ENCODE measurements at places on chromosomes 12 and 14.

DNA sequence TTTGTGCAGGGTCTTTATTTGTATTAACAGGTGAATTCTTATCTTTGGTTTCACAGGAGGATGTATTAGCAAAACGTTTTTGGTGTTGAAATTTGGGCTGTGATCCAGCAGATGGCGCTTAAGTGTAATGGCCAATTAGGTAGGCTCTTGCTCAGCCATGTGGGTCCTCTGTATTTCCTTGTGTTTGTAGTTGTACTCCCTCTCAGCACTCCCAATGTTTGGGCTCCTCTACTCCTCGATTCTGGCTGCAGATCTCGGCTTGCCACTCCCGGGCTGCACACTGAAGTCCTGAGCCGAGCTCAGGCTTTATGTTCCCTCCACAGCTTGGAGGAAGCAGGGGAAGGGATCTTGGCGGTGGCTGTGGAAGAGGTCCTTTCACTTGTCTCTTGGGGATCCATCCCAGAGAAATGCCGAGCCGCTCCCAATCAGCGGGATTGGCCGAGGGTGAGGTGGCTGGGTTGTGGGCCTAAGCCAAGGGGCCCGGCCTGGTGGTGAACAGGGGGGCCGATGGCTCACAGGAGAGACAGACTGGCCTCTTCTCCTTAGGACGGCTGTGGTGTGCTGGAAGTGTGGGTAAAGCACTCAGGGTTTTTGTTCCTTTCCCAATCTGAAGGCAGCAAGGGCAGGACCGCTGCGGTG is 133.7 kb downstream of the AEBP2 start:
- DNase-seq: no peak

DNA sequence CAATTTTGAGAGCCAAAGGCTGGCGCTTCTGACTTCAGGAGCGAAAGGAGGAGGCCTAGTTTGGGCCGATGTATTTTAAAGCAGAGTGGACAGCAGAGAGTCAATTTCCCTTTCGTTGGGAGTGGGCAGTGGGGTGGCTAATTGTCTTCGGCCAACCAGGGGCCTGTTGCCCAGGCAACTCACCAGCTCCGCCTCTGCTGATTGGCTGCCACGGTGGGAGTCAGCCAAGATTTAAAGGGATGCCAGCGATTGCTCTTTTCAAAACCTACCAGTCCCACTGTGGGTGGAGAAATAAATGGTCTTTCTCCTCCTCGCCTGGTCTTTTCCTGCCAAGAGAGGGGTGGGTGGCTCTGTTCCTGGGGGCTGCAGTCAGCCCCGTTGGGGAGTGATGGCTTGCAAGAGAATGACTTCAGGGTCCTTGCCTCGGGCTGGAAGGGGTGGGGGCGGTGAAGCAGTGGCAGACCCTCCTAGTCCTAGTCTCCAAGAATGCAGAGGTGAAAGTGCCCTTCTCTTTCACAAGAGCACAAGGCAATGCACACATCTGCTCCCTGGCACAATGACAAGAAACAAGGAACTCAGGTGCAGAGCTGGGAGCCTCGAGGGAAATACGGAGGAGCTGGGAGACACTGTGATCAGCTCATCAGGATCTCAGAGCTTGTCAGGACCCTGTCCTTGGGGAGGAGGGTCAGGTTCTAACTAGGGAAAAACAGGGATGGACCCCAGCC is 37.7 kb downstream of the RASAL1 start:
- peak; percentile 59 for DNase-seq

DNA sequence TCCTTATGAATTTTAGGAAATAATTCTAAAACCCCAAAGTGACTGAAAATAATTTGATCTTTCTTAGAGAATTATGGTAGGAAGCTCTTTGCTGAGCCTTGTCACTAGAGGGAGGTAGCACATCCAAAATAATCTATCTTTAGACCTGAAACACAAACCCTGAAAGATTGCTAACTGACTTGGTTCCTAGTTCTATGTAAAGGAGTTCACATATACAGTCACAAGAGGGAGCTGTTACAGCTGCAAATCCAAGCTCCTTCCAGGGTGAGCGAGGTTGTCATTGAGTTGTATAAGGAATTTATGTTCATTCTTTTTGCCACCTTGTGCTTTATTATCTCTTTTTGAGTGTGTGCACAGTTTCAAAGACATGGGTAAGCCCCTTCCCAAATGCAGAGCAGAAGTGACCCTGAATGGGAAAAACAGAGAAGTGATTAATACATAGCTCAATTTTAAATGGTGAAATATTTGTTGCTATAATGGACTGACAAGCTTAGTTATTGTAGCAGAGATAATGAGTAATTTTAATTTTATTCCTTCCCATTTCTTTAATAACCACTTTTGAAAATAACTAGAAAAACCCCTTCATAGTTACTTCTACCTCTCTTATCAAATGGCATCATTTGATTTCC is 387.9 kb downstream of the DAD1 start:
- no peak for DNase-seq

GRCh38 chr12:57569858-57570257 is 20.0 kb downstream of the KIF5A start:
- DNase-seq: no peak

- no peak for DNase-seq
Measured at GRCh38 chr14:79576424-79576823, 634.9 kb downstream of the DIO2 start.

DNA sequence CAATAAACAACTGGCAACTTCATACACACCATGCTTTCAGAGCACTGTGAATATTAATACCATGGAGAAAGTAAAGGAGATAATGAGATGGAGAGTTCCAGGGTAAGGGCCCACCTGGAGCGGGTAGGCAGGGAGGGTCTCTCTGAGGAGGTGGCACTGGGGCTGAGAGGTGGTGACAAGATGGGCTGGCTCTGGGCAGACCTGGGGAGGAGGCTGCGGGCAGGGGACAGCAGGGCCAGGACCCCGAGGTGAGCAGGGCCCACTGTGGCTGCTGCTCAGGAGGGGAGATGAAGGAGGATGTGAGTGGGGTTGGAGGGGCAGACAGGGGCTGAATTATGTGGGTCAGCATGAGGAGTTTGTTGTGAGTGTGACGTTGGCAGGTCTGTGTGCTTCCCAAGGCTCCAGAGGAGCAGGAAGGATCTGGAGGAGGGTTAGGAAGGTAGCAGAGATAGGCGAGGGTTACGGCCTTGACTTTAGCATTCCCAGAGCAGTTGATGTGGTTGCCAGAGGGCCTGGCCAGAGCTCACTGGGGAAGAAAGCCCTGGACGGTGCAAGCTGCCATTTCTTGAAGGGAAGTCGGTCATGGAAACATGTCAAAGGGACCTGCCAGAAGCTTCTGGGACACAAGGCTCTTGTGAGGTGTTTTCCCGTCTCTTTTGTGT is 88.2 kb downstream of the CACNA1C start:
- DNase-seq: no peak

- DNase-seq: no peak
Measured at GRCh38 chr14:68675233-68675577, 117.7 kb downstream of the ZFP36L1 start.

DNA sequence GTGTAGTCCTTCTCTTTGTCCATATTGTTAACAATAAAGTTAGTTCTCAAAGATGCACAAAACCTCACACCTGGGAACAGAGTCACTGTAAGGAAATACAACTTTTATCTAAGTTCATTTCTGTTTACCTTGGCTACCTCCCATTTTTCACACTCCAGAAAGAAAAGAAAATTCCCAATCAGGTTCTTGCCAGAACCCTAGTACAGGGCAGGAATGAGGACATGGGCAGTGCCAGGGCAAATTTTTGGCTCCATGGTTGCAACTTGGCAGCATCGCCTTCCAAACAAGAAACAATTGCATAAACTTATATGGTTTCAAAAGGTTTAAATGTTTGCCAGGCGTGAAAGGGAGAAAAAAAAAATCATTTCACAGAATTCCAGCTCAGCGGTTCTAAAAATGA is 296.3 kb upstream of the PRKD1 start:
- DNase-seq: no peak

GRCh38 chr14:44030831-44031383 is 476.2 kb downstream of the FSCB start:
- DNase-seq: no peak

GRCh38 chr12:53500142-53500775 is 824 bp upstream of the TARBP2 start:
- DNase-seq: no peak

- DNase-seq: no peak
Measured at GRCh38 chr14:81125536-81125935, 95.2 kb downstream of the GTF2A1 start.

GRCh38 chr14:69528143-69528542 is 43.6 kb downstream of the PLEKHD1 start:
- DNase-seq: no peak

GRCh38 chr14:85960756-85961155 is 430.8 kb downstream of the FLRT2 start:
- no peak for DNase-seq

GRCh38 chr14:33773205-33774030 is 177.5 kb downstream of the EGLN3 start:
- DNase-seq: no peak

DNA sequence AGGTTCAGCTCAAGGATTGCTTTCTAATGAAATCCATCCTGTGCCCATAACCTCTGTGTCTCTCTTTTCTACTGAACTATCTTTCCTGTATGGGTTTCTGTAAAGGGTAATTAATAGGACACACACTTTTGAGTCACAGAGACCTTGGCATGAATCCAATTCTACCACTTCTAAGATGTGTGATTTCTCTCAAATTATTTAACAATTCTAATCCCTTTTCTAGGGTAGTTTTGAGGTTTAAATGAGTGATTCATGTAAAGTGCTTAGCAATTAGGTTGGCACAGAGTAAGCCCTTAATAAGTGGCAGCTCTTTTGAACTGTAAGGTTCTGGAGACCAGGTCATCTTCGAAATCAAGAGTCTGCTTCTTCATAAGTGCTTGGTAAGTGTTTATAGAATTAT is 202.7 kb downstream of the RASSF9 start:
- DNase-seq: no peak

DNA sequence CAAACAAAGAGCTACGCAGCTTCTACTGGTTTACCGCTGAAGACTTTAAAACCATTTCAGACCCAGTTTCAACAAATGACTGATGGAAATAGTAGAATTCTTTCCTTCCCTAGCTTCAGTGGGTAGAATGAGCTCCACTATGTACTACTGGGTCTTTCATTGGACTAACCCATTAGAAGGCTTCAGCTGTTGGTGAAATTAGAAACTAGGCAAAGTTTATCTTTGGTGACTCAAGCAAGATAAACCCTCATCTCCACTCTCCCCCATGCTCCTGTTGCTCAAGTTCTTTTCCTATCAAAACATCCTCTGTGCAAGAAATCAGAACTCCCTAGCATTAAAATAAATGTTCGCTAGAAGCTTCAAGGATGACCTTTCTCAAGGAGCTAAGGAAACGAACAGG is 159.2 kb downstream of the PAWR start:
- DNase-seq: no peak

GRCh38 chr12:57983146-57983857 is 41.9 kb downstream of the ATP23 start:
- no peak for DNase-seq

- DNase-seq: no peak
Measured at GRCh38 chr12:70794131-70794530, 126.4 kb downstream of the PTPRR start.

GRCh38 chr12:18468246-18469075 is 207.1 kb downstream of the PIK3C2G start:
- no peak for DNase-seq

DNA sequence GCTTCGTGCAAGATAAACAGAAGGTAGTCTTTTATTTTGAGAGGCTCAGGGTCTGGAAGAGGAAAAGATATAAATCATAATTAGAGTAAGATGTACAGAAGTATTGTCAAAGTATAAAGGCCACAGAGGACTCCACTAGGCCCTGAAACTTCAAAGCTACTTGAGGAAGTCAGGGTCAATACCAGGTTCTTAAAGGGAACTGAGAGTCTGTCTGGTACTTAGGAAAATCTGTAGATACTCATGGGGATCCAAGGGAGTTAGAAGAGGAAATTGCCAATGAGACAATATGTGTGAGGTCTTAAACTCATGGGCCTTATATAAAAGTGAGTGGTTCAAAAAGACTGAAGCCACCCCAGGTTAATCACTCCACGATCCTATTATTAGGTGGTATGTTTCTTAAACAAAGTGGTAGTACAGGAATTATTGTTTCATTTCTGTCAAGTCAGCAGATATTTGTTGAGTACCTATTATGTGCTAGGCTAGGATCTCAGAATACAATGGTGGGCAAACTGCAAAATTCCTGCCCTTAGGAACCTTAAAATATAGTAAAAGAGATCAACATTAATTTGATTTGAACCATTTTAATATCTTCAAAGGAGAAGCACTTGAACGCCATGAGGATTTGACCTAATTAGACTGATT is 314.6 kb downstream of the ADAMTS20 start:
- no peak for DNase-seq

- no peak for DNase-seq
Measured at GRCh38 chr14:58662018-58662417, 24.3 kb downstream of the DACT1 start.

GRCh38 chr12:102169922-102170621 is 27.6 kb downstream of the PMCH start:
- DNase-seq: no peak

DNA sequence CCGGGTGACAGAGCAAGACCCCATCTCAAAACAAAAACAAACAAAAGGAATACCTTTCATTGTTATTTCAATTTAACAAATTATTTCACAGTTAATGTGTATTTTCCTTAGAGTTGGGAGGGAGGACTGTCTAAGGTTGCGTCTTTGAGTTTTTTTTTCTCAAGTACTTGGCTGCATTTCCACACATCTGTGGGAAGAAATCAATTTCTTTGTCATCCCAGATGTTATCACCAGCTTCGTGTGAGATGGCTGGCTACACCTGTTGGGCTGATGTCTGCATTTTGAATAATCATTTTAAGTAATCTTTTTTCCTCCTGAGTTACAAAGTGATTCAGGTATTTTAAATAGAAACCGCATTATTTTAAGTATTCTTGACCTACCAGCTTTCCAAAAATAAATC is 59.4 kb downstream of the EML1 start:
- no peak for DNase-seq

DNA sequence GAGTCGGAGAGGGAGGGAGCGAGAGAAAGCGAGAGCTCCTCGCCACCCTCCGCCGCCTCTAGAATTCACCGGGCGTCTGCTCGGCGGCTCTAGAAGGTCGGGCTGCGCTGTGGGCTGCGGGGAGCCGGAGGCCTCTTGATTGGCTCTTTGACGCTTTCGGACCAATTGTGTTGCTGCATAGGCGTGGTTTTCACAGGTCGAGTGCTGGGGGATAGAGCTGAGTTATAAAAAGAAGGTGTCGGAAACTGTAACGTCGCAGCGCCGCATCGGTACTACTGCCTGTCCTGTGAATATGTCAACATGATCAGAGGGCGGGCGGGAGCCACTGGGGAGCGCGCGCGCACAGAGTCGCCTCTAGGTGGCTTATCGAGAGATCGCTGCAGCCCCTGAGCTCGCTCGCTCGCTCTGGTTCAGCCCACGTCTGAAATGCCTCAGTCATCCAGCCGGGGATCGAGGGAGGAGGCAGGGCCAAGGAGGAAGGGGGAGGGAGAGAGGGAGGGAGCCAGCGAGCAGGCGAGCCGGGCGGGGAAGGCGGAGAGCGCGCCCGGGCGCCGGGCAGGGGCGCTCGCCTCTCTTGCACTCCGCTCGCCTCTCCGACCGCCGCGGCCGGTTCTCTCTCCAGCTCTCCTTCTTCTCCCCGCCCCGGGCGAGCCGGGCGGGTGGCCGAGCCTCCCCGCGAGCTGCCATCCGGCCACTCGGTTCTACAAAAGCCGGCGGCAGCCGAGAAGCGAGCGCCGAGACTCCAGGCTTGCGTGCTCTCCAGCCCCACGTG is at the start of gene TBX3:
TBX3 (minus strand) TSS at position 78 of the 772 bp plus-strand sequence. CDS start 975 bp downstream, outside the sequence.
- DNase-seq: no peak

- DNase-seq: no peak
Measured at GRCh38 chr12:132154941-132155770, 10.9 kb downstream of the NOC4L start.

GRCh38 chr14:105093431-105094192 is 28.4 kb upstream of the GPR132 start:
- DNase-seq: no peak

- no peak for DNase-seq
Measured at GRCh38 chr14:95240859-95241813, 78.6 kb downstream of the CLMN start.

Data from hypothalamus (tissue), 51 donors.